ENCODE measurements at places on chromosomes 6 and 20.

- DNase-seq, result no peak
Measured at GRCh38 chr20:40189621-40190020, 499.4 kb downstream of the MAFB start.

- DNase-seq, result no peak
Measured at GRCh38 chr20:40359131-40359912, 329.7 kb downstream of the MAFB start.

DNA sequence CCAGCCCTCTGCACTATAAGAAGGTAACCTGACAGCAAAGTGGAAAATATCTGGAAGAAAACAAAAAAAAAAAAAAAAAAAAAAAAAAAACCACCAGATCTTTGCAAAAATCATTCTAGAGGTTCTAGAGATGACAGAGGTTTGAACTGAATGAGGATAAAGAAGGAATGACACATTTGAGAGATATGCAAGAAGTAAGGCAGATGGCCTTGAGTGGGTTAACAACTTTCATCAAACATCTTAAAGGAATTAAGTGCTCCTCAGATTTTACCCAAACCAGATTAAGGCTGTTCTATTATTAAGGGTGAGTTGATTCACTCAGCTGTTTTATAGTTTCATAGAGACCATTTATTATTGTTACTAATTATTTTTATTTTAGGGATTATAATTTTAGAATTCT is 62.0 kb downstream of the RSPO3 start:
- no peak for DNase-seq

DNA sequence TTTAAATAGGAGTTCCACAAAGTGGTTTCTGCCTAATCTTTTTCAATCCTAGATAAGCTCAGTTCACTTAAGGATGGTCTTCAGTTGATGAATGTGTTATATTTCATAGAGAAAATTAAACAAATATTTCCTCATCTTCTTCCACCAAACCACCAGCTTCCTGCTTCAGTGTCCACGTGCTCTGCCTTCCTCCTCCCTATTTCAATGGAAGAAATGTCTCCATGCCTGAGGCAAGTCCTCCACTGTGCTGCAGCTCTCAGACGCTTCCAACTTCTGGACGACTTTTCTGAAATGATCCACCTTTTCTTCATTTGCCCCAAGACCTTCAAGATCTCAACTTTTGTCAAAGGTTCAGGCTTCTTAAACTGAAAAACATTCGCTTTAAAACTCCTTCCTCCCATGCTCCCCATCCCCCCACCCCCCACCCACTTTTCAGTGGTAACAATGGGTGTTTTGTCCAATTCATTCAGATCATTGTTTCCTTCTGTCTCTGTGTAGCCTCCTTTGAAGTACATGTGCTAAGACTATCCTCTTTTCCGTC is 25.3 kb upstream of the FABP7 start:
- no peak for DNase-seq

DNA sequence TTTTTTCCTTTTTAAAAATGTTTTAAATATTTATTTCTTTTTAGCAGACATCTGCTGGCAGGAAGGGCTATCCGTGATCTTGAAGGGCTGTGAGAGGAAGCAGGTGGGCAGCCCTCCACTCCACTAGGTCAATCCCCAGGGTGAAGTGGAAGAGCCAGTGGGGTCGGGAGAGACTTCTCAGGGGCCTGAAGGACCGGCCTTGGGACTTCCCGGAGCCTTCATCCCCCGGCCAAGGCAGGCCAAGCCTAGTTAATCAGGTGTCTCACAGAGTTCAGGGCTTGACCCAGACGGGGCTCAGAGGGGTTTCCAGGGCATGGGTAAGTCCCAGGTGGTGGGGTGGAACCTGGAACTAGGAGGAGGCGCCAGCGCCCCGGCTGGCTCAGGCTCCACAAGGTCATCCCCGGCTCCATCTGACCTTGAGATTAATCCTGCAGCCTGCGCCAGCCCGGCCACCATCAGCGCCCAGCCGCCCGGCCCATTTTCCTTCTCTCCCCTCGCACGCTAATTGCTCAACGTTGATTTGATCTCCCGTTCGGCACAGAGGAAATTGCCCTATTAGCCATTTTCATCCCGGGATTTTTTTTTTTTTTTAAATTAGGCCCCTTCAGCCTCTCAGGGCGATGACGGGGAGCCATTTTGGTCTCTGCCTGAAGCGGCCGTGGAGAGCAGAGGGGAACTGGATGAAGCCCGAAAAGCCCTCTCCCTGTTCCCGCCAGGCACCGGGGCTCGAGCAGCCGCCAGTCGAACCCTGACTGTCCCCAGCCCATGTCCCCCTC is 44.4 kb downstream of the MDFI start:
- no peak for DNase-seq

Measured in fibroblast of the conjunctiva (primary cell).